ENCODE measurements at places on chromosomes 5 and 9. TPM values are rescaled to one million over a fixed set of nuclear protein-coding genes. Genes with fewer than 3 reads are reported as not detected.

- no peak for DNase-seq
Measured at GRCh38 chr5:157273131-157273556, 7.2 kb downstream of the CYFIP2 start.

DNA sequence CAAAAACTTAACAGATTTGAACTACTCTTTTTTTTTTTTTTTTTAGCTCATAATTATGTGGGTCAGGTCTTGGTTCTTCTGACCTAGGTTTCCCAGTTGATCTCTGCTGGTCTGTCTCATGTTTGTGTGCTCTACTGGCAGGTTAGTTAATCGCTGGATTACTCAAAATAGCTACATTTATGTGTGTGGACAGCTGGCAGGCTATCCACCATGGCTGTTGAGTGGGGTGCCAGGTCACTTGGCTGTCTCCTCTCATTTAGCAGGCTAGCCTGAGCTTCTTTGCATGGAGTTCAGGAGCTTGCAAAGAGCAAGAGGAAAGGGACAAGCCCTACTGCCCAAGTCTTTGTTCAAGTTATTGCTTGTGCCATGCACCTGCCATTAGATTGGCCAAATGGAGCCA lies 9.3 kb downstream of the ADCY2 start:
- no peak for DNase-seq

- DNase-seq: no peak
Measured at GRCh38 chr5:54251981-54252380, 58.4 kb downstream of the ARL15 start.

DNA sequence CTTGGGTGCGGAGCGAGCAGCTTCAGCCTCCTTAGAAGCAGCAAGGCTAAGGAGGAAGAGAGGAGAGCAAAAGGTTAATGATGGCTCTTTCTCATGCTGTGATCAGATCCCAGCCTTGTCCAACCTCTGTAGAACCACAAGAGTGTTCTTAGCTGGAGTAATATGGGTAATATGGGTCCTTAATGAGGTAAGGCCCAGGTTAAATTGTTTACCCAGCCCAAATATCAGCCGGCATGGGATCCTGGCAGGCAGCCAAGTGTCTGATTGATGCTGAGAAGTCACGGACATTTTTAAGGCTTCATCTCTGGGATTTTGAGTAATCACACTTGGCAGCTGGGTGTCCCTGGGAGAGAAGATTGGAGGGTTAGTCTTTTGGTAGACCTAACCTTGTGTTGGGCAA lies 32.3 kb downstream of the GLRA1 start:
- DNase-seq: no peak

Gene SPAAR
- polyA plus RNA-seq: 3.2 TPM

- no peak for DNase-seq
Measured at GRCh38 chr9:131140550-131140949, 15.2 kb downstream of the NUP214 start.
